Cerebellar nuclear complex (tissue), 1 donor: ENCODE measurements at places on chromosomes 7 and 10.

DNA sequence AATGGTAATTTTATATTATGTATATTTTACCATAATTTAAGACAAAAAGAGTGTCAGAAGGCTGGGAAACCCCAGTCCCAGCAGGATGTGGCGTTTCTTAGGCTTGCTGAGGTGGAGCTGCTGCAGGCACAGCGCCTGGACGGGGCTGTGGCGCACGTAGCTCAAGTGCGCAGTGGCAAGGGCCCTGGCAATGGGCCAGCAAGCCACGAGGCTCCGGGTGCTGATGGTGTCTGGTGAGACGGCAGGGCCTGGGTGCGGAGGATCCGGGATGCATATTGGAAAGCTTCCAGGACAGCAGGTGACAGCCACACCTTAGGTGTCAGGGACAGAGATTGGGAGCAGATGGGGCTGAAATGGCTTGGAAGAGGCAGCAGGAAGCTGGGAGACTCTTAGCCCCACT is 37.2 kb downstream of the CLEC2L start:
- no peak for DNase-seq

DNA sequence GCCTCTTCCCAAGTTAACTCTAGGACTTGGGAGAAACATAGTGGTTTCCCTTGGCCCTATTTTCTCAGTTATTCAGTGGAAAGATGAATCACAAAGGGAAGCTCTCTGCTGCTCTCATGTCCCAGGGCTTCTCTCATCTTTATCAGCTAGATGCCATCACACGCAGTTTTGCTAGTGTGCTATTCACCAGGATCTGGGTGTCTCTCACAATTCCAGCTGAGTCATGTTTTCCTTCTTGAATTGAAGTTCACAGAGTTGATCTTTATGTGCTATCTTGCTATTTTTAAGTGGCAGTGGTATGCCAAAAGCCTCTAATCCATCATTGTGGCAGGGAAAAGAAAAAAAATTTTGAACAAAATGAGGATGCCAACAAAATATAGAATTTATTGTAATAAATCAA is 101.3 kb downstream of the TWIST1 start:
- no peak for DNase-seq

DNA sequence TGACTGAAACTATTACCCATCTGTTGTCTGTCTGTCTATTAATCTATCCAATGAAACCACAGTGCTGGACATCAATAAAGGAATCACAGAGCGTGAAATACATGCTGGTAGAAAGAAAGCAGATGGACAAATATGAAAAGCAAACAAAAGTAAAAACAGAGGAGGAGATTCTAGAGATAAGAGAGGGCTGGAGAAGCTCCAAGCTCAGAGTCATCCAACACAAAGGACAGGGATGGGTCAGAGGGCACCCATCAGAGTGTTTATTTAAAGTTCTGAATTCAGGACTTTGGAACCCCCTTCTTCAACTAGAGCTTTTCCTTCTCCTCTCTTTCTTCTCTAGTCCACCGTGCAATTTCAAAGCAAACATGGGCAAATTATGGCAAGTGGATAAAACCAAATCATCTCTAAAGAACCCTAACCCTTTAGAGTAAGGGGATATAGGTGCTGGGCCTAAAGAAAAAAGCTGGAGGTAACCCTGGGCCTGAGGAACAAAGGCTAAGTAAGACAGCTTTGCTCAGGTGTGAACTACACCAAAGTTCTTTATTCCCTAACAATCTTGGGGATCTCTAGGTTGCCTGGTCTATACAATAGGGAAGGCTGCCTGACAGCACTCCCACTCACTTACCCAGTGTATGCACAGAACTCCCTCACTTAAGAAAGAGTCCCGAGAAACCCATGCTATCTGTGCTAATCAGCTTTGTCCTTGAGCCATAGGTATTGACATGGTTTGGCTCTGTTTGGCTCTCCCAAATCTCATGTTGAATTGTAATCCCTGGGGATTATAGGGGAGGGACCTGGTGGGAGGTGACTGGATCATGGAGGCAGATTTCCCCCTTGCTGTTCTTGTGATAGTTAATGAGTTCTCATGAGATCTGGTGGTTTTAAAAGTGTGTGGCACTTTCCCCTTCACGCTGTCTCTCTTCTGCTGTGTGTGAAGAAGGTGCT is 97.0 kb downstream of the BAMBI start:
- no peak for DNase-seq

GRCh38 chr7:108294595-108294994 is 161.6 kb downstream of the NRCAM start:
- no peak for DNase-seq

GRCh38 chr10:91163269-91163868 is 57.1 kb upstream of the PCGF5 start:
- no peak for DNase-seq

DNA sequence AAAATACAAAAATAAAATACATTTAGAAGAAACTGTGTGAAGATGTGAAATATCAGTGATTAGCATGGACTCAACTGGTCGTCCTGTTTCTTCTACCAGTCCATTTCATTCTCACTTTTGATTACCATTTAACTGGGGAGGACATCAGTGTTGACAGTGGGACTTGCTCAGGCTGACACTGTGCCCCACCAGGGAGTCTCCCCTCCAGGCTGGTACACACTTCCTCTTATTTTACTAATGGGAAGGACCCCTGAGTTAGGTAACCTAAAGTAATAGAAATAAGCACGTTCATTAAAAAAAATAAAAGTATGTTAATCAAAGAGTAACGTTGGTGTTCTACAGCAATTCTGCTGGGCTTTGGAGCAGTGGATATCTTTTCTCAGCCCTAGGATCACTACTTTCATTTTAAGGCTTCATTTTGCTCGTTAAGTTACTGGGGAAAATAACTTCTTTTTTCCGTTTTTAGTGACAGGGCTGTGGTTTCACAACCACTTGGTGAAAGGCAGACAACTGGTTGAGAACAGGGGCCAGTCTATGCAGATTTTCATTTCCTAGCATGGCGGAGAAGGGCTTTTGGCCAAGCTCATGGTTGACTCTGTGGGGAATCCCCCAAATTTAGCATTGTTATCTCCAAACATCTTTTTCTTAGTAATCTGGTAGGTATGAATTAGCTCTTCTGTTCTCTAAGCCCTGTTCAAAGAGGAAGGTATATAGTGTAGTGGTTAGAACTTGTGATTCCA is 2.1 kb downstream of the SNX10 start:
- DNase-seq = no peak

GRCh38 chr10:114151486-114151885 is 22.5 kb downstream of the CCDC186 start:
- no peak for DNase-seq

- DNase-seq = no peak
These were observed 26.2 kb upstream of the ABLIM1 start for GRCh38 chr10:114684084-114684821.

- no peak for DNase-seq
These were observed 85.5 kb downstream of the LHPP start for GRCh38 chr10:124546957-124547646.
